ENCODE measurements at places on chromosomes 13 and 19.

GRCh38 chr13:24685314-24685713, 5.1 kb downstream of the ATP12A start:
- no peak for DNase-seq

DNA sequence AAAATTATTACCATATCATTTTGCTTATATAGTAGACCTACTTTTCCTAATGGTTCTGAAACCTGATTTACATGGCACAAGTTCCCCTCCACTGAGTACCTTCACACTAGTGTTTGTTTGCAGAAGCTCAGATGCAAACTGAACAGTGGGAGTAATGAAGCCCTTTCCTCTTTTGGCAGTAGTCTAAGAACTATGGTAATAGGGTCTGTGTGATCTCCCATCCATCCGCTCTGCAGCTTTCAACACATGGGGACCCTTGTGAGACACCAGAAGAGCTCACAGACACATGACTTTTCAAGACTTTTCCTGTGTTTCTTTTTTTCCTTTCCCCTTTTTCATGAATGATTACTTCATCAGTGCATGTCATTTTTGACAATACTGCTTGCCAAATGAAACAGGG, 336.0 kb downstream of the ATP8A2 start:
- DNase-seq: no peak

DNA sequence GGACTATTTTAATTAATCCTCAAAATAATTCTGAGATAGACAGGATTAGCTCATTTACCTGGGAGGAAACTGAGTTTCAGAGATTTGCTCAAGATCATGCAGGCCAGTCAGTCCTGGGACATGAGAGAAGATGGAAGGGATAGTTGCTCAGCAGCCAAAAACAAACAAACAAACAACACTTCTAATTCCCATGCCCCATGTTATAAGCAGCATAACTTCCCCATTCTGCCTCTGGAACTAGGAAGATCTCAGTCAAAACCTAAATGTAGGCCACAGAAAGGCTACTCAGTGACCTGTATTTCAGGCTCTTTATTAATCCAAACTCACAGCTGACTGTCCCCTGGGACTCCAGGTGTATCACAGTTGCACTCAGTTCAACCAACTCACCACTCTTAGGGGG, 489.2 kb upstream of the NBEA start:
- no peak for DNase-seq

DNA sequence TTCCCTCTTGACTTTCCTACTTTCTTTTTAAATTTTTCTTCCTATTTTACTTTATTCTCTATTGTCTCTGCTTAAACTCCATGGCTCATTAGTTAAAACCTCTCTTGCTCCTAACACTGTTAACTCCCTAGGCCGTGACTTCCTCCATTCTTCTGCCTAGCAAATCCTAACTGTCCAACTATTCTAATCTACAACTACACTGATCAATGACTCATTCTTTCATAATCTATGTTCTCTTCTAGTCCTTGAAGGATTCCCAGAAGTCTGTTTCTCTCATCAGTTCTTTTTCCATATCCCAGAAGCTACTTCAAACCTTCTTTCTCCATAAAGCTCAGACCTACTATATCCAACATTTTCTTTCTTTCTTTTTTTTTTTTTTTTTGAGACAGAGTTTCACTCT, 66.9 kb downstream of the MICU2 start:
- DNase-seq: no peak

DNA sequence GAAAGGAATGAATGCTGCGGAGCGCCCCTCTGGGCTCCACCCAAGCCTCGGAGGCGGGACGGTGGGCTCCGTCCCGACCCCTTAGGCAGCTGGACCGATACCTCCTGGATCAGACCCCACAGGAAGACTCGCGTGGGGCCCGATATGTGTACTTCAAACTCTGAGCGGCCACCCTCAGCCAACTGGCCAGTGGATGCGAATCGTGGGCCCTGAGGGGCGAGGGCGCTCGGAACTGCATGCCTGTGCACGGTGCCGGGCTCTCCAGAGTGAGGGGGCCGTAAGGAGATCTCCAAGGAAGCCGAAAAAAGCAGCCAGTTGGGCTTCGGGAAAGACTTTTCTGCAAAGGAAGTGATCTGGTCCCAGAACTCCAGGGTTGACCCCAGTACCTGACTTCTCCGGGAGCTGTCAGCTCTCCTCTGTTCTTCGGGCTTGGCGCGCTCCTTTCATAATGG, 8.6 kb downstream of the PDX1 start:
- no peak for DNase-seq

- DNase-seq: peak; percentile 31
These were observed 16.5 kb downstream of the NFIX start for GRCh38 chr19:13011653-13012389.

- DNase-seq: no peak
These were observed 23.9 kb upstream of the CXCL17 start for GRCh38 chr19:42466521-42467182.

- DNase-seq: no peak
These were observed 102.2 kb upstream of the EDNRB start for GRCh38 chr13:78020861-78021260.

DNA sequence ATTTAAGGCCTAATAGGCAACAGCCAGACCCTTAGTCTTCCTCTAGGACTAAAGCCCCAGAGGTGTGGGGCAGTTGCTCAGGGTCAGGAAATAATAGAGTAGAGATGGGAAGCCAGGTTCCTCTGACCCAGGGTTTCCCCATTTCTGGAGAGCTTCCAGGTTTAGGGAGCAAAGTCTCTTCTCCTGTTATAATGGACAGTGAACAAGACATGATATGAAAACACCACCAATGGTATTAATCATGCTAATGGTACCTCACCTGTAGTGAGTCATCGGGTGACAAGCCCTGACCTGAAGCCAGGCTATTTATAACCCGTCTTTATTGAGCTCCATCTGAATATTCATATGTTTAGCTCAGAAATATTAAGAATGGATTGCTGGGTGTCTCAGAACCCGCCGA, 24.6 kb downstream of the BICRA start:
- no peak for DNase-seq

DNA sequence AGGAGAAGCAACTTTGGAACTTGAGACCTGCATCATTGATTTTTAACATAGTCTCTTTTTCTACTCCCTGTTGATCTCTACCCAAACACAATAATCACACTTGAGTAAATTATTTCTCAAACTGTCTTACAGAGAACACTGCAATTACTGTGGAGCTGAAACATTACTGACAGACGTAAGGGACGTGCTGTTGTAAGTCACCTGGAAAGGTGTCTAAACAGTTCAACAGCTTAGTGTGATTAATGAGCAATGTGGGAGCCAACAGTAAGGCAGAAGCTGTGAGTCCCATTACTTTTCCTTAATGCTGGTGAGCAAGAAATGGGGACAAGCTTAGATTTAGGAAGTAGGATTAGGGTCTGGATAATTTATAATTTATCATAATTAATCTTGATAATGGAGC, 265.7 kb downstream of the DLEU7 start:
- no peak for DNase-seq

DNA sequence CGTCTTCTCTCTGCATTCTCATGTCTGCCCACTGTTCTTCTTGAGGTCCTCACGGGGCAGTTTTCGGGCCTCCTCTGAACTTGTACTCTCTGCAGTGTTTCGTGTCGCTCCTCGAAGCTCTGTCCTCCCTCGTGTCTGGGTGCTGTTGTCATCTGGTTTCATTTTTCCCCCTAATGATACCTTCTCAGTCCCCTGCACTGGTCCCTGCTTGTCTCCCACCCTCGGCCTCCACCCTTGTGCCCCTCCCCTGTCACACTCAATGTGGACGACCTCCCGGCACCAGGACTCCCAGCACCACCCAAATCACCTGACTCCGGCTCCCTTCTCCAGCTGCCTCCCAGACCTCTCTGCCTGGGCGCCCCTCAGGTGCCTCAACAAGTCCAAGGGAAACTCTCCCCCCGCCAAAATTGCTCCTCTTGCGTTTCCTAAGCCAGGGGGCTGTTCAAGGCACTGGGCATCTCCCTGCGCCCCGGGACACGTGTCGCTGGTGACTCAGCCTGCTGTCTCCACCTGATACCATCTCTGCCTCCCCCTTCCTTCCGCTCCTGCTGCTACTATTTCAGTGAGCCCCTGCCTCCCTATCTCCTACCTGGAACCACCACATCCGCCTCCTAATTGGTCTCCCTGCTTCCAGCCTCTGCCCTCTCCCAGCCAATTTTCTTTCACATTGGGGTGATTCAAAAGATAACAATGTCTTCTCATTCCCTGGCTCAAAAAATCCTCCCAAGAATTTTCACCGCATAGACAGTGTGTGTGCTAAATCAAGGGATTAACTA, 49.5 kb downstream of the RFX2 start:
- DNase-seq: peak; percentile 54

DNA sequence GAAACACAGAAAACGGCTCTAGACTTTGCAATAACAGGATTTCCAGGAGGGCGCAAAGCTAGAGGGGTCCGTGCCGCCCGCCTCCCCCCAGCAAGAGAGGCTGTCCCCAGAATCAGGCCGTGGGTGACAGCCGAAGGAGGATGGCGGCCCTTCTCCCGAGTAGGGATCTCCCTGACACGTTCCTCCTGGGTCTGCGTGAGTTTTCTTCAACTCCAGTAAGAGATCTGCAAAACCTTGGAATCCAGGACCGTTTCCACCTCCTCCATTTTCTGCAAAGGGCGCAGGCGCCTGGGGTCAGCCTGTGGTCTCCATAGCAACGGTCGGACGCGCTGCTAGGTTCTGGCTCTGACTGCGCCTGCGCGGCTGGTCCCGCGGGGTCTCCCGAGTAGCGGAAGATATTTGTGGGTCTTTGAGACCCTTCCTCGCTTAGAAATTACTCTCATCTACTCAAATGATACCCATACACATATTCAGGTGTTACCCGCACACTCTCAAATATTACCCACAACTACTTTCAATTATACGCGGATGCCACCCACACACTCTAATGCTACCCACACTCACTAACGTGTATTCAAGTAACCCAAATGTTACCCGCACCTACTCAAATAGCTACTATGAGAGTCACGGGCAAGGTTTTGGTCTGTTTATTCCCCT, 2.1 kb downstream of the PNMA8C start:
- DNase-seq: no peak

DNA sequence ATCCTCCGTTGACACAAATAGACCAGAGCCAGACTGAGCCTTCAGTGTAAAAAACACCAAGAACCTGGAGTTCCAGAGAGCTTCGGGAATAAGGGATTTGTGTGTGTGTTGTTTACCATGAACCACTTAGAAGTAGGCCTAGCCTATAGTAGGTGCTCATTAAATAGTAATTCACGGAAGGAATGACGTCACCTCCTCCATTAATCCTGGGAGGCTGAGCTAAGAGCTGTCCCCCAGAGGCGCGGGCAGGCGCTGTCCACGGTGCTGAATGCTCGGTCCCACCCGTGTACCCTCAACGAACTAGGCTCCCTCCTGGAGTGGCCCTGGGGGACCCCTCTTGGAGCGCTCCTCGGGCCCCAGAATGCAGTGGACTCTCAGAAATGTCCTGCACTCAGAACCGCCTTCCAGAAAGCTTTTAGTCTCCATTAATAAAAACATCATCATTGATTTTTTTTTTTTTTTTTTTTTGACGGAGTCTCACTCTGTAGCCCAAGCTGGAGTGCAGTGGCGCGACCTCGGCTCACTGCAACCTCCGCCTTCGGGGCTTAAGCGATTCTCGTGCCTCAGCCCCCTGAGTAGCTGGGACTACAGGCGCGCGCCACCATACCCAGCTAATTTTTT, 6.5 kb downstream of the UNC13A start:
- peak; percentile 43 for DNase-seq

- DNase-seq: no peak
These were observed 160.4 kb upstream of the GPC6 start for GRCh38 chr13:93066187-93066586.

- DNase-seq: no peak
These were observed 119.4 kb upstream of the MIR17HG start for GRCh38 chr13:91228108-91228507.

- DNase-seq: no peak
These were observed 693 bp downstream of the RFXAP start for GRCh38 chr13:36819739-36820090.

DNA sequence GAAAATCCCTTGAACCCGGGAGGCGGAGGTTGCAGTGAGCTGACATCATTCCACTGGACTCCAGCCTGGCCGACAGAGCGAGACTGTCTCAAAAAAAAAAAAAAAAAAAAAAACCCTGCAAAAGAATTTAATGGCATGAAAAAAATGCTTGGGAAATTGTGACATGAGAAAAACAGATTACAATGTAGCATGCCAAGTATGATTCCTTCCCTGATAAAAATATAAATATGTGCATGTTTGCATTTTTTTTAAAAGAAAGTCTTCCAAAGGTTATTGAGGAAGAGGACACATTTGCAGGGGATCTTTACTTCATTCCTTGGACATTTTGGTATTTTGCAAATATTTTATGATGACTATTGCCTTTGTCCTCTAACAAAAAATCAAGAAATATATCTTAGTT, 14.5 kb upstream of the ZBTB32 start:
- no peak for DNase-seq

- DNase-seq: no peak
These were observed 86.2 kb upstream of the HTR2A start for GRCh38 chr13:46982856-46983582.

DNA sequence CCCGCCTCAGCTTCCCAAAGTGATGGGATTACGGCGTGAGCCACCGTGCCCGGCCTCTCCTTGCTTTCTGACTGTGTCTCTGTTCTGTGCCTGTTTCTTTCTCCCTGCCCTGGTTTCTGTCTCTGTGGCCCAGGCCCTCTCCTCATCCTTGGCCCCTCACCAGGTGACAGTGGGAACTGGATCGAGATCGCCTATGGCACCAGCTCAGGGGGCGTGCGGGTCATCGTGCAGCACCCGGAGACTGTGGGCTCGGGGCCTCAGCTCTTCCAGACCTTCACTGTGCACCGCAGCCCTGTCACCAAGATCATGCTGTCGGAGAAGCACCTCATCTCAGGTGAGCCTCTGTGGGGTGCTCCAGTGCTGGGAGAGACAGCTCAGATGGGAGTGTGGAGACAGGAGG, 9.9 kb downstream of the SHKBP1 start:
- no peak for DNase-seq

DNA sequence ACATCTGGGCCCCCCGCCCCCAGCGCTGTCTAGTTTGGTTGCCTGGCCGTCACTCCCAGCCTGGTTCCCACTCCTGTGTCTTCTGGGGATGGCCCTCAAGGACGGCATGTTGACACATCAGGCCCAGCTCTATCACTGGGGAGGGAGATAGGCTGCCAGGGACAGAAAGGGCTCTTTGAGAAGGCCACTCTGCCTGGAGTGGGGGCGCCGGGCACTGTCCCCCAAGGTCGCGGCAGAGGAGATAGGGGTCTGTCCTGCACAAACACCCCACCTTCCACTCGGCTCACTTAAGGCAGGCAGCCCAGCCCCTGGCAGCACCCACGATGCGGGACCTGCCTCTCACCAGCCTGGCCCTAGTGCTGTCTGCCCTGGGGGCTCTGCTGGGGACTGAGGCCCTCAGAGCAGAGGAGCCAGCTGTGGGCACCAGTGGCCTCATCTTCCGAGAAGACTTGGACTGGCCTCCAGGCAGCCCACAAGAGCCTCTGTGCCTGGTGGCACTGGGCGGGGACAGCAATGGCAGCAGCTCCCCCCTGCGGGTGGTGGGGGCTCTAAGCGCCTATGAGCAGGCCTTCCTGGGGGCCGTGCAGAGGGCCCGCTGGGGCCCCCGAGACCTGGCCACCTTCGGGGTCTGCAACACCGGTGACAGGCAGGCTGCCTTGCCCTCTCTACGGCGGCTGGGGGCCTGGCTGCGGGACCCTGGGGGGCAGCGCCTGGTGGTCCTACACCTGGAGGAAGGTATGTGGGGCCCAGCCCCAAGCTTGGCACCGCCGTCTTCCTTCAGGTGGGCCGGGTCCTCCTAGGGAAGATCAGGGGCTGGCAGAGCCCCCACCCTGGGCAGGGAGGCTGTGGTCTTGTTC, at the start of gene AMH:
TSS of gene AMH (plus strand) at position 314 of the 857 bp plus-strand sequence. CDS start at position 324, 10 bp downstream.
- DNase-seq: no peak

GRCh38 chr13:88461272-88462009, 790.3 kb downstream of the SLITRK5 start:
- no peak for DNase-seq

All from CD8-positive, alpha-beta T cell (primary cell).